NCI-H1694 treated with DMSO at 0.1 percent for 48 hours (cell line): ENCODE measurements at places on chromosomes 13 and 19.

DNA sequence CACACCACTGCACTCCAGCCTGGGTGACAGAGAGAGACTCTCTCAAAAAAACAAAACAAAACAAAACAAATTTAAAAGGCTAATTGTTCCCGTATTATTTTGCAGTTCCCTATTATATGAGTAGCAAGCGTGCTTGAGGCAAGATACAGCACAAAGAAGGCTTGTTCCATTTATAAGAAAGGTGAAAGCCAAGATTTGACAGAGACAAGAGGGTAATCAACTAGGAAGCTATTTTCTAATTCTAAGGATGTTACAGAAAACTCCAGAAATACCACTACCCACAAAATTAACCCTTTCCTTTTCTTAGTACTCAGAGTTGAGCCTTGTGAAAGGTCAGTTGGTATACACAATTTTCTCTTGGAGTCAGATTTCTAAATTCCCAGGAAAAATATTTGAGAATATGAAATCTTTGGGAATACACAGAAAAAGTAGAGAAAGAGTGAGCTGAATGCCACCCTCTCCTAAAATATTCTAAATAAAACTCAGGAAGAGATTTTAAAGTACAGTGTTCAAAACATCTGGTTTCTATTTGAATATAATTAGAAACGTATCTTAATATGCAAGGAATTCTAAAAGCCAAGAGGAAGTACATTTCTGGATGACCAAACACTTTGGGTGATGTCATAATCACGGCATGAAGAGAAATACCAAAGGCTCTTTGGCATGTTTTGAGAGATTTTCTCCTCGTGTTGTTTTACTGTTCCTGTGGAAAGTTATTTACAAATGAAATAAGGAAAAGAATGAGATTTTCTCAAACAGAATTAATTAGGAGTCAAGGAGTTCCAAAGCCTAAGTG, 63.0 kb upstream of the FLT1 start:
- DNase-seq: no peak

DNA sequence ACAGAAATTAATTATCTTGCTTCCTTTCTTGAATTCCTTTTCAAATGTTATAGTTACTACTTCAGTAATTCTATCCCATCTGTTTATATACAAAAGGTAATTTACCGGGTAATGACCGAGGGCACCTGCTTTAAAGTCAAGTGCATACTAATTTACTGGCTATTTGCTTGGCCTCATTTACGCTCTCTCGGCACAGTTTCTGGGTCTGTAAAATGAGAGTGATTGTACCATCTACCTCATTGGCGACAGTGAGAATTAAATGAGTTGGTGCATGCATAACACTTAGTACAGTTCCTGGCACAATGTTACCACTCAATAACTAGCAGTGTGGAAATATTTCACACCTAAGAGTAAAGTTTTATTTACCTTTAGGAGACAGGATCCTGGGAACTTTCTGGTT, 111.6 kb downstream of the GGACT start:
- no peak for DNase-seq

- DNase-seq: no peak
Measured at GRCh38 chr19:1164684-1165531, 9.2 kb downstream of the SBNO2 start.

DNA sequence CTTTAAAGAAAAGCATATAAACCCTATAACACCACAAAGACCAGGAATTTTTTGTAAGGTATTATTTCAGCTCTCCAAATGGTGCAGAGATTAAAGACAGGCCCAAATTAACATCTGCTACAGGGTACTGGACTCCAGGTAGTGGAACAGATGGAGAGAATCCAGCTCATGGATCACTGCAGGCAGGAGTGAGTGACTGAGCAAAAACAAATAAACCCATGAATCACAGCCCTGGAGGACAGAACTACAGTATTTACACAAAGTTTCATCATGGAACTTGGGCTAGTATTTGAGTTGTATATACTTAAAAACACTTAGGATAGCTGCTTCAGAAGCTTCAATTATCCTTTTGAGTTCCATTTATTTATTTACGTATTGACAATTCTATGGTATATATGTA, 132.8 kb upstream of the SPRY2 start:
- peak; percentile 36 for DNase-seq

- no peak for DNase-seq
Measured at GRCh38 chr13:106484084-106484483, 51.4 kb downstream of the EFNB2 start.

- no peak for DNase-seq
Measured at GRCh38 chr13:106401081-106401480, 134.4 kb downstream of the EFNB2 start.

DNA sequence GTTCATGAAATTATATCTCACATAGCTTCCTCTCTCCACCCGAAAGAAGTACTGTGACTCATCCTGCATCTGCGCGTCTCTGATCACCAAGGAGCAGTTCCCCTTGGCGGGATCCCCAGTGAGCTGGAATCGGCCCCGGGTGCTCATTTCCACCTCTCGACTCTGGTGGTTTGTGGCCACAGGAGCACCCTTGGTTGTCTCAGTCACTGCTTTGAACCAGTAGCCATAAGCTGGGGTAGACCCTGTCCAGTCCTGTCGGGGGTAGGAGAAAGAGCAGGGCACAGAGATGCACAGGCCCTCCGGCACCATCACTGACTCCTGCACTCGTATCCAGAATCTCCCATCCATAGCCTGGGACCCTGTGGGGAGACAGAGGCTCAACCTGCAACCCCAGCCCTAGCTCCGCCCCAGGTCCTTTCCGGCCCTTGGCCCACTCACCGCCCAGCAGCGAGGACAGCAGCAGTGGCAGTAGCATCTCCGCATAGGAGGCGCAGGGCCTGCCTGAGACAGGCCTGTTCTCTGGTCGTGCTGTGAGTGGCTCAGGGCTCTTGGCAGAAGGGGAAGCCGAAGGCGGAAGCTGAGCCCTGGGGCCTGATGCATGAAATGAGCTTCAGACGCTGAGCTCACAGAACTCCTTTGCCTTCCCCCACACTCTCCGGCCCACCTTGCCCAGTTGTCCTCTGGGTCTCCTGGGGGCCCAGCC, at the start of gene SIGLEC10:
SIGLEC10 (minus strand) TSS at position 536 of the 703 bp plus-strand sequence; CDS start at position 475, 61 bp downstream.
- DNase-seq: no peak

DNA sequence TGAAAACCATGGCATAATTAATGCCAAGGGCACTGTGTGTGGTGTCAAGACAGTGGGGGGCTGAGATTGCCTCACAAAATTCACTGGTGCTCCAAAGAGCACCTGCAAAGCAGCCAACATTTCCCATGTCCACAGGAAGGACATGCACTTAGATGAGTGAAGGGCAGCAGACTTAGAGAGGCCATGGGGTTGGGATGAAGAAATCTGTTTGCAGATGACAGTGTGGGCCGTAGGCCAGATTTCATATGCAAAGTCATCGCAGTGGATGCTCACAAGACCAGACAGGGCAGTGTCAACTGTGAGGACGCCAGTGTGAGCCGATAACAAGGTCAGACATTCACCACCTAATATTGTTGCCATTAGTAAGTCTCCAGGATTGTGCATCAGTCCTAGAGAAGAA, 773.4 kb downstream of the EFNB2 start:
- no peak for DNase-seq

DNA sequence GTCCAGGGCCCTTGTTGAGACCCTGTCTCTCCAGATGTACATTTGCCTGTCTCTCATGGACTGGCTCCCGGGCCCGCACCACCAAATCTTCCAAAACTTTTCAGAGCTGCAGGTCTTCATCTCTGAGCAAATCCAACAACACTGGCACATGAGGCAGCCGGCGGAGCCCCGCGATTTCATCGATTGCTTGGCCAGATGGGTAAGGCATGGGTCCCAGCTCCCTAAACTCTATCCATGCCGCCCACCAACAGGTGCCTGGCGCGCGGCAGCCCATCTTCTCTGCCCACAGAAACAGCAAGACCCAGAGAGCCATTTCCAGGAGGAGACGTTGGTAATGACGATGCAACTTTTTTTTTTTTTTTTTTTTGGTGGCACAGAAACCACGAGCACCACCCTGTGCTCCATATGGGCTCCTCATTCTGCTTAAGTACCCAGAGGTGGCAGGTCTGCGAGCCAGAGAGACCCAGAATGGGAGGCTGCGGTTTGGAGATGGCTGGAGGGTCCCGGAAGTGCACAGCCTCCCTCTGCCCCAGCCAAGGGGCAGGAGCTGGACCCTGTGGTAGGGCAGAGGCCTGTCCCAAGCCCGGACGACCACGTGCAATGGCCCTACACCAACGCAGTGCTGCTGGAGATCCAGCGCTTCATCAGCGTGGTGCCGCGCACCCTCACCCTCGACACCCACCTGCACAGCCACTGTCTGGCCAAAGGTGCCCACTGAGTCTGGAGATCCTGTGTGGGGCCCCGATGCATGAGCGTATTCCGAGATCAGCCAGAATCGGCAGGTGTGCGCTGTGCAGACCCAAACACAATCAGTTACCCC, 22.6 kb downstream of the CYP2F1 start:
- no peak for DNase-seq

DNA sequence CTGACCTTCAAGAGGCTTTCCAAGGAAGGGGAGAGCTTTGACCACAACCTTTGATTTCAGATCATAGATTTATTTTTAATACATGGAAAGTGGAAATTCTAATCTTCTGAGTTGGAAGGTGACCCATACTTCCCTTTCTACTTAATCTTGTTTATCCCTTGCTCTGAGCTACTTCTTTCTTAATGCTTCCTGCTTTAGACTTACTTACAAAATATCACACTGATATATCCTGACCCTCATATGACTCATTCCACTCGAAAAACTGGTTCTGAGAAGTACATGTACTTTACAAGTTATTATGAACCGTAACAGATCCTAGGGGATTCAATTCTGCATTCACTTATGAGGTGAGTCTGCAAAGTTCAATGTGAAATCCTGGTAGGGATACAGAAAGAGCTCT, 76.2 kb upstream of the IRS2 start:
- no peak for DNase-seq

DNA sequence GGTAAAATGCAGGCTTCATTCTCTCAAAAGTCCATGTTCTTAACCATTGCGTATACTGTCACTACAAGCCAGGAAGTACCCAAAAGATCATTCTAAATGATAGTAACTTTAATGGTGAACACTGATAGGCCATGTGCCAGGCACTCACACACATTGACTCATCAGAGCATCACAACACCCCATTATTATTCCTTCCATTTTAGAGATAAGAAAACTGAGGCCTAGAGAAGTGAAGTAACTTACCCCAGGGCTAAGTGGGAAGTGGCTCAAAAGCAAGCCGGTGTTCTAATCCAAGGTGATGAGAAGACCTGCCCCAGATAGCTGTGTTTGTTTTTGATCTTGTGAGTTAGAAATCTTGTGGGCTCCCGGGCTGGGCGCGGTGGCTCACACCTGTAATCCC, 1.4 kb upstream of the PHLDB3 start:
- DNase-seq: no peak

DNA sequence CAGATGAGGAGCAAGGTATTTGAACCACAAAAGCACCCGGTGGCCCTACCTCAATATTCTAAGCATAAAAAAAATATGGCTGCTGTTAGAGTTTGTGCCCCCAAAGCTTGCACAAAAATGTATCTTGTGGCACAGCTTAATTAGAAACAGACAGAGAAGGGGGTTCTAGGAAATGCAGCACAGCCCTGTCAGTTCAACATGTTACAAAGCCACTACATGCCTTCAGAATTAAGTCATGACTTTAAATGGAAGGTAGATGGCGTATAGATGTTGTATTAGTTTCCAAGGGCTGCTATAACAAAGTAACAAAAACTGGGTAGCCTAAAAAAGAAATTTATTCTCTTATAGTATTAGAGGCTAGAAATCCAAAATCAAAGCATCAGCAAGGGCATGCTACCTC, 703.8 kb downstream of the DIAPH3 start:
- no peak for DNase-seq

- no peak for DNase-seq
Measured at GRCh38 chr13:60887711-60888110, 490.7 kb downstream of the TDRD3 start.

DNA sequence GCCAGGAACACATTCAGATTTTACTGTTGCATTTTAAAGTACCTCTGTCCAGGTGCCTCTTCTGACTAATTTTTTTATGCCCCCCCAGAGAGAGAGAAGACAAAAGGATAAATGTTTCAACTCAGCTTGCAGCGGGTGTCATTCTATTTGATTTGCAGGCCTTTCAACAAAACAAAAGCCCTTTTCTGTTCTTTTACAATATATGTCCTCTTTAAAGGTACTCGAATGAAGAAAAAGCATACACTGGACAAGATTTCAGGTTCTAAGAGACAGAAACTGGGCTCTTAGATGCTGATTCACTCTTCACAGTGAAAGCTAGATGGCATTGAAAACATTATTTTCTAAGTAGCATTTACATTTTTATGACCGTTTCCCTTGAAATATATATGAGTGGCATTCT, 2.9 kb upstream of the FRY start:
- no peak for DNase-seq

GRCh38 chr19:17685451-17686022, 2.6 kb downstream of the UNC13A start:
- no peak for DNase-seq

DNA sequence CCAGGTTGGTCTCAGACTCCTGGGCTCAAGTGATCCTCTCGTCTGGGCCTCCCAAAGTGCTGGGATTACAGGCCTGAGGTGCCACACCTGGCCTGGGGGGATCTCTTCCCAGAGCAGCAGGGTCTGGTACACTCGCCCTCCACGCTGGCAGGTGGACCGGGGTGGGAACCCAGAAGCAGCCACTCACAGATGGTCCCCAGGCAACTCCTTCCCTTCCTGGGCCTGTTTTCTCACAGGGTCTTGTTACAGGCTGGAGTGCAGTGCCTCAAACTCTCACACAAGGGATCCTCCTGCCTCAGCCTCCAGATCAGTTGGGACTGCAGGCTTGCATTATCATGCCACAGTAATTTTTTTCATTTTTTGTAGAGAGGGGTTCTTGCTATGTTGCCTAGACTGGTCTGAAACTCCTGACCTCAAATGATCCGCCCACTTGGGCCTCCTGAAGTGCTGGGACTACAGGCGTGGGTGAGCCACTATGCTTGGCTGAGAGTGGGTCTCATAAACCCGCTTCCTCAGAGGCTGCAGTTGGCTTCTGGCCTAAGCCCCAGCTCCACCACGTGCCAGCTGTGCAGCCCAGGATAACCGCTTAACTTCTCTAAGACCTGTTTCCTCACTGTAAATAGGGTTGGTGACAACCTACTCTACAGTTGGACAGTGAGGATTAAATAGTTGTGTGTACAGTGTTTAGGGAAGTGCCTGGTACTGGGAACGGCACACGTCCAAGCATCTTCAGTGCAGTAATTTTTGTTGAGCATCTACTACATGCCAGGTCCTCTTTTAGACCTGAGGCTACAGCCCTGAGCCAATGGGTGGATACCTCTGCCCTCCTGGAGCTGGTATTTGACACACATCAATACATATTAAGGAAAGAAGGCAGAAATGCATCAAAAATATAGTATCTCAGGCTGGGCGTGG, 871 bp upstream of the CCER2 start:
- DNase-seq: no peak

GRCh38 chr13:42893214-42893671, 98.8 kb downstream of the EPSTI1 start:
- DNase-seq: no peak

DNA sequence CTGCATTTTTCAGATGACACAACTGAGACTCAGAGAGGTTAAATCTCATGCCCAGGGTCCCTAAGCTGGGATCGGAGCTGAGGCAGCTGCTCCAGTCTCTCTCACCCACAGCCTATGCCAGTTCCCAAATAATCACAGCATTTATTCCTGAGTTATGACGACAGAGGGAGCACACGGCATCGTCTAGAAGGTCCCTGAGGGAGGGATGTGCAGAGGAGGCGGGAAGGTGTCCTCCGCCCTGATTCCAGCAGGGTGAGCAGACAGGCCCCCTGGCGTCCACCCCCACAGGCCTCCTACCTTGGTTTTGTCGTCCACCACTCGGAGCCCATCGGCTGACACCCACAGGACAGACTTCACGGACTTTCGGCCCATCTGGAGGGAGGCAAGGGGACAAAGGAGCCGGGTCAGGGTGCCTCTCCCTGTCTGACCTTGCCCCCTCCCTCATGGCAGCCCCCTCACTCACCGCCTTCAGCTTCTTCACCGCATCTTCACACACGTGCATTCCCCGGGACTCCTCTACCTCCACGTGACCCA, 8.0 kb downstream of the NUMBL start:
- no peak for DNase-seq
